Ovary (tissue), 10 donors: ENCODE measurements at places on chromosomes 7 and 10.

DNA sequence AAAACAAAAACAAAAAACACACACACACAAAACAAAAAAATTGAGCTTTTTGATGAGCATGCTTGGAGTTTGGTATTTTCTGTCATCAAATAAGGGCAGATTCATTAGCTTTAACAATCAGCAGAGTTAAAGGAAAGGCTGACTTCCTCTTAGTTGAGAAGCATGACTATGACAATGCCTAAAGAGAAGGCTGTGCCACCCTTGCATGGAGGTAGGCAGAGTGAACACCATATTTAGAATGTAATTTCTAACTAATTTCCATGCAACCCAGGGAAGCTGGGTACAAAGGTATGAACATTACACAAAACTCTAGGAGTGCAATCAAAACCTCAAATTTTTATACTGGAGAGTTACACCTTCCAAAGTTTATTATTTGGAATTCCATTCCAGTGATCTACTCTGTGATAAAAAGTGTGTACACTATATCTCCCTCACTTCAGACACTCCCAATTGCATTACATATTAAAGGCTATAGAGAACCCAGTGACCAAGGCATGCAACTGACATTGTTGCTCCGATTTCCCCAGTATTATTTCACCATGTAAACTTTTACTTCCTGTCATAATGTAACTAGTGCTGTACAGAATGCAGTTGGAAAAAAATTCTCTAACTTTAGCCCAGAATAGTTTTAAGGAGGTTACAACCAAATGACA, 9.4 kb upstream of the CYCS start:
- no peak for DNase-seq
- no peaks in the 10 kb centered on the region for H3K4me1 ChIP-seq
- H3K36me3 ChIP-seq = no peaks in the 10 kb centered on the region
- no peak overlapping the region for H3K27ac ChIP-seq
- no peak overlapping the region for H3K4me3 ChIP-seq

- no peaks in the 10 kb centered on the region for H3K4me1 ChIP-seq
- H3K27me3 ChIP-seq = no peaks in the 10 kb centered on the region
- DNase-seq = no peak
- no peaks in the 10 kb centered on the region for H3K36me3 ChIP-seq
- no peak overlapping the region for H3K4me3 ChIP-seq
Observed at GRCh38 chr7:155829796-155830470, 17.7 kb upstream of the SHH start.

GRCh38 chr7:139183251-139183650, 47.8 kb upstream of the UBN2 start:
- no peaks in the 10 kb centered on the region for H3K27me3 ChIP-seq
- no peak for DNase-seq
- H3K4me3 ChIP-seq = no peak overlapping the region
- H3K4me1 ChIP-seq = no peaks in the 10 kb centered on the region

DNA sequence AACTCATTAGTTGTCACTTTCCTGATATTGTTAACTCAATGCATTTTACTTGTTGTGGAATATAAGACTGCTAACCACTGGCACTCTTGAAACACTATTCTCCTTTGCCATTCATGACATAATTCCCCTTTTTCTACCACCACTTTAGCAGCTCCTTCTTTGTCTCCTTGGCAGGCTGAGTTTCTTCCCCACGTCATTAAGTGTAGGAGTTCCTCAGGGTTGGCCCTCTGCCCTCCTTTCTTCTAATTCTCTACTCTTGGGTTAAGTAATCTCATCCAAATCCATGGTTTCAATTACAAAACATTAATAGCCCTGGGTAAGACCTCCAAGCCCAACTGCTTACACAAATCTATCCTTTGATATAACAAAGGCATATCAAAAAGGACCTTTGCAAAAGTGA, 175.1 kb downstream of the HGF start:
- no peak for DNase-seq
- no peaks in the 10 kb centered on the region for H3K4me1 ChIP-seq
- no peak overlapping the region for H3K27ac ChIP-seq
- H3K4me3 ChIP-seq = no peak overlapping the region
- H3K36me3 ChIP-seq = no peaks in the 10 kb centered on the region

DNA sequence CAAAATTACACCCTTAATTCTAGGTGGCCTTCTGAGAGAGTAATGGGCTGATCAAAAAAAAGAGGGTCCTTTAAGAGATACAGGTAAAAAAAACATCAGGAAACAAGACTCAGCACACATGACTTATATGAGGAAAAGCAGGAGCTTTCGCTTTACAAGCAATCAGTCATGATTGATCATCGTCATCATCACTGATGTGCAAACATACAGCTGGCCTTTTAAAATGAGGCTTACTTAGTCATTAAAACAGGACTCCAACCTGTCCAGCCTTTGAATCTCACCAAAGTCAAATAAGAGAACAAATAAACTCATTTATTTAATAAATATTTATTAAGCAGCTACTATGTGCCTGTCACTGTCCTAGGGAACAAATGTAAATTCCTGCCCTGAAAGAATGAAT, 255.3 kb downstream of the SKAP2 start:
- H3K27ac ChIP-seq = no peak overlapping the region
- no peaks in the 10 kb centered on the region for H3K27me3 ChIP-seq
- no peaks in the 10 kb centered on the region for H3K36me3 ChIP-seq
- no peaks in the 10 kb centered on the region for H3K4me1 ChIP-seq
